ENCODE measurements at places on chromosomes 16 and 17.

- DNase-seq = no peak
These were observed 74.6 kb downstream of the SPAG9 start for GRCh38 chr17:51046046-51046445.

DNA sequence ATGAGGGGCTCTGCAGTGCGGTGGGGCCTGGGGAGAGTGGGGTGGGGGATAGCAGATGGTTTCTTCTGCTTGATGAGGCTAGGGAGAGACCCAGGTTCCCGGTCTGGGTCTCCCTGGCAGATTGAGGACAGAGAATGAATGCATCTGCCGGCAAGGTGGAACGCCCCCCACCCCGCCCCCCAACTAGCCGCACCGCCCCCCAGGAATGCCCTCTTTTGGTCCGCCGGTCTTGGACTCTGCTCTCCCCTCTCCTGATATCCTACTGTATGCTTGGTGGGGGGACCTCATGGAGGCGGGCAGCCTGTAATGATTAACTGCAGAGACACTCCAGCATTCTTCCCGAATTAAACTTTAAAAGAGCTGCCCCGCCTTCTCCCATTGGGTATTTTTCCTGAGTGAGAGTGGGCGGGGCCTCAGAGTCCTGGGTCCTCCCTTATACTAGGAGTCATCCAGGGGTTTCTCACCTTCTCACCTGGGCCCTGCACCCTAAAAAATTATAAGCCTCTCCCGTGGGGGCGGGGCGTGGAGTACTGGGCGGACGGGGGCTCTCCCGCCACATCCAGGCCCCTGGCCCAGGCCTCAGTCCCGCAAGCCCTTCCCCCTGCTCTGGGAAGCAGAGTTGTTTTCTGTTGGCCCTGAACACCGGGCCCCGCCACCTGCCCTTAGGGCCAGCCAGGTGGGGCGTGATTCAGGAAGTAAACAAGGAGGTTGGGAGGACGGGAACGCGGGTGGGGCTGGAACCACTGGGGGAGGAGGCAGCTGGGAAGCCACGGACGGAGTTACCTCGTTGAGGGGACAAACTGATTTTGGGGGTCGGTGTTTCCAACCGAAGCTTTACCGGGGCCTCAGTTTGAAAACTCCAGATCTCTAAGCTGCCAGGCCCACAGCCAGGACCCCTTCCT, 1.5 kb downstream of the GRB7 start:
- DNase-seq = no peak

- no peak for DNase-seq
These were observed 62.7 kb downstream of the B9D1 start for GRCh38 chr17:19299866-19300265.

DNA sequence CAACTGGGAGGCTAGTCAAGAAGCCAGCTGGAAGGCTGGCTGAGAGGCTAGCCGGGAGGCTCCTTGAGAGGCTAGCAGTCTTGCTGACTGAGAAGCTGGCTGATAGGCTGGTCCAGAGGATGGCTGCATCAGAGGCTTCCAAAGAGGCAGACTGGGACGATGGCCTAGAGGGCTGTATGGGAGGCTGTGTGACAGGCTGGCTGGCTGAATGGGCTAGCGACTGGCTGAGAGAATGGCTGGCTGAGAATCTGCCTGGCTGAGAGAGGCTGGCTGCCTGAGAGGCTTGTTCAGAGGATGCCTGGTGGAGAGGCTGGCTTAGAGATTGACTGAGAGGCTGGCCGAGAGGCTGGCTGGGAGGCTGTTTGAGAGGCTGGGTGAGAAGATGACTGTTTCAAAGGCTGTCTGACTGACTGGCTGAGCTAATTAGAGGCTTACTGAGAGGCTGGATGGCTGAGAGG, 34.8 kb upstream of the ACSM2B start:
- DNase-seq = no peak

DNA sequence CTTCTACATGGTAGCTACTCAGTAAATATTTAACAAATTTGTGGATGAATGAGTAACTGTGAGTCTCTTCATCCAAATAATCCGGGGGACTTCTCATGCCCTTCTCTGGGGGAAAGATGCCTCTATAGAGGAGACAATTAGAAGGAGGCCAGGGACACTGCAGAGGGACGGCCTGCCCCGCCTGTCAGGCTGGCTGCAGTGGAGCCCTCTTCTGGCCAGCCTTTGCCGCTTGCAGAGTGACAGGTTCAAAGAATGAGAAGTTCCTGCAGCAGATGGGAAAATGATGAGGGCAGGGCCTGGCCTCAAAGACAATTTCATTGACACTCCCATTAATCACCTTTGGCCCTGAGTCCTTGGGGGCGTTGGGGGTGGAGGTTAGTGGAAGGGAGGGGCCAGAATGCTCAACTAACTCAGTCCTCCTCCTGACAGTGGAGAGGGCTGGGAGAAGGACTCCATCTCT, 339.0 kb downstream of the MAF start:
- peak; percentile 24 for DNase-seq

DNA sequence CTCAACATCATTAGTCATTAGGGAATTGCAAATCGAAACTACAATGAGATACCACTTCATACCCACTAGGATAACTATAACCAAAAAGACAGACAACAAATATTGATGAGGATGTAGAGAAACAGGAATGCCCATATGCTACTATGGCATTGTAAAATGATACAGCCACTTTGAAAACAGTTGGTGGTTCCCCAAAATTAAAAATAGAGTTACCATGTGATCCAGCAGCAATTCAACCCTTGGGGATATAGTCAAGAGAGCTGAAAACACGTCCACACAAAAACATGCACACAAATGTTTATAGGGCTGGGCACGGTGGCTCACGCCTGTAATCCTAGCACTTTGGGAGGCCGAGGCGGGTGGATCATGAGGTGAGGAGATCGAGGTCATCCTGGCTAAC, 10.0 kb upstream of the PECAM1 start:
- DNase-seq = no peak

- no peak for DNase-seq
These were observed 7.9 kb upstream of the RNF222 start for GRCh38 chr17:8405499-8406016.

DNA sequence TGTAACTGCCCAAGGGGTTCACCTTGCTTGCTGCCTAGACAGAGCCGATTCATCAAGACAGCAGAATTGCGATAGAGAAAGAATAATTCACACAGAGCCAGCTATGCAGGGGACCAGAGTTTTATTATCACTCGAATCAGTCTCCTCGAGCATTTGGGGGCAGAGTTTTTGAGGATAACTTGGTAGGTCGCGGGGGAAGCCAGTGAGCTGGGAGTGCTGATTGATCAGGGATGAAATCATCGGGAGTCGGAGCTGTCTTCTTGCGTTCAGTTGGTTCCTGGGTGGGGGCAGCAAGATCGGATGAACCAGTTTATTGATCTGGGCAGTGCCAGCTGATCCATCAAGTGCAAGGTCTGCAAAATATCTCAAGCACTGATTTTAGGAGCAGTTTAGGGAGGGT, 9.1 kb downstream of the ITGAM start:
- no peak for DNase-seq

DNA sequence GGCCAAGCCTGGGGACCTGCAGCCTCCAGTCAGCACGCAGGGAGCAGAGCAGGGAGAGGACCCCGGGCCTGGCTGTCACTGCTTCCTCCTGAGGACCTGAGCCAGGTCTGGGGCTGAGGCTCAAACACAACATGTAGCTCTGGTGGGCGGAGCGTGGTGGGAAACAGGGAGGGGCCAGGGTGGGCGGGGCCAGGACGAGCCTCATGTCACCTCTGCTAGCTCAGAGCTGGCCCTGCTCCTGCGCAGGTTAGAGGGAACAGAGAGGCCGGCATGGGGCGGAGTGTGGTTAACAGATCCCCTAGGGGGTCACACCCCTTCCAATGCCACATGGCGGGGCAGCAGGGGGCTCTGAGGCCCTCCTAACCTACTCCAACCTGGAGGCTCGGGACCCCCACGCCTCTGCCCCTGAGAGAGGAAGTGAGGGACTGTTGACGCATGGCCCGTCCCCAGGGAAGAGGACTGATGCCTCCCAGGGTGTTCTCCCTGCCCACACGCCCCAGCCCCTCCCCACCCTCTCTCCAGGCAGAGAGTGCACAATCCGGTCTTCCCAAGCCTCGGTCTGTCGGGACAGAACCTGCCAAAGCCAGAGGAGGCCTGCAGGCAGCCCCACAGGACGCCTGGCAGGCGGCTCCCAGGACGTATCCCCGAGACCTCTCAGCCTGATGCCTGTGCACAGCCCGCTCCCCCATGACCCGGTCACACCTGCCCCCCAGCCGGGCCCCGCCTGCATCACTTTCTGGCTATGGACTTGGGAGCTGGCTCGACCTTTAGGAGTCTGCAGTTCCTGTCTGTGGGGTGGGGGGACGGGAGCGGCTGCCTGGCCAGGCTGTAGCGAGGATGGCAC, 15.2 kb downstream of the PIEZO1 start:
- no peak for DNase-seq

DNA sequence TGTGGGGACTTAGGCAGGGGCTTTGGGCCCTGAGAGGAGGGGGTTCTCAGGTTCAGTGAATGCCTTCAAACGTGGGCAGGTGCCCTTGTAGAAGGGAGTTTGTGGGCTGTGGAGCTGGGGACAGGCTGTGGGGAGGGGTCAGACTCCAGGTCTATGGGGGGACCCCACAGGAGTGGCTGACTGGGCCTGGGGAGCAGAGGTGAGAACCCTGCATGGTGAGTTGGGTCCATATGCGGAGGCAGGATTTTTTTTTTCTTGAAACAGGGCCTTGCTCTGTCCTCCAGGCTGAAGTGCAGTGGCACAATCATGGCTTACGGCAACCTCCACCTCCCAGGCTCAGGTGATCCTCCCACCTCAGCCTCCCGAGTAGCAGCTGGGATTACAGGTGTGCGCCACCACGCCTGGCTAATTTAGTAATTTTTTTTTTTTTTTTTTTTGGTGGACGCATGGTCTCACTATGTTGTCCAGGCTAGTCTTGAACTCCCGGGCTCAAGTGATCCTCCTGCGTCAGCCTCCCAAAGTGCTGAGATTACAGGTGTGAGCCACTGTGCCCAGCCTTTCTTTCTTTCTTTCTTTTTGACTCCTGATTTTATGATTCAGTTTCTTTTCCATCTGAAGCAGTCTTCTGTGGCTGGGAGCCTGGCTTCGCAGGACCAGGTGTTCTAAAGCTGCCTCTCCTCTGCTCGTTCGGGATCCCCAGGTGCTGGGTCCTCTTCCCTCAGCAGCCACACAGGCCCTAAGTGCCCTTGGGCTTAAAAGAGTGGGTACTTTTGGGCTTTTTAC, 19.0 kb upstream of the ADCY7 start:
- DNase-seq = no peak

Measured in right renal cortex interstitium (tissue), 3 donors.